ENCODE measurements at places on chromosomes 2 and 18.

- no peak for DNase-seq
Observed at GRCh38 chr2:199485732-199486335, 28.1 kb upstream of the SATB2 start.

GRCh38 chr2:119469661-119470297 lies 38.1 kb downstream of the TMEM37 start:
- DNase-seq: no peak

DNA sequence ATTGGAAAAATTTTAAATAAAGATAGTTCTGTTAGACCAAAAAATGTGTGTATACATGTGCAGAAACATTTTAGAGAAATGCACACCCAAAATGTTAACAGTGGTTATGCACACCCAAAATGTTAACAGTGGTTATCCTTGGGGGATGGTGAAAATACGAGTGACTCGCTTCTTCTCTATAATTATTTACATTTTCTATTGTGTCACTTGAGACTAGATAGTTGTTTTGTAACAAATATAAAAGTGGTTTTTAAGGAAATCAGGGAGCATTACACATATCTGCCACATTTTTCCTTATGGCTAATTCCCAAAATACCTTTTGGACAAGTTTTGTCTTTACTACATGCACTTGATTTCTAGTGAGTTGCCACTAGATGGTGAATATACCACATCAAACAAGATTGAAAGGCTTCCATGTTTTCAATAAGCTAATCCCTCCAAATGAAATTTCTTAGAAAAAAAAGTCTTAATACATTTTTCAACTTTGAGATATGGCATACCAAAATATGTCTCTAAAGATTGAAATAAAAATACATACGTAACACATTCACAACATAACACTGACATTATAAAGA lies 9.0 kb upstream of the HIBCH start:
- no peak for DNase-seq

- no peak for DNase-seq
Observed at GRCh38 chr2:68716604-68717304, 17.9 kb upstream of the ARHGAP25 start.

DNA sequence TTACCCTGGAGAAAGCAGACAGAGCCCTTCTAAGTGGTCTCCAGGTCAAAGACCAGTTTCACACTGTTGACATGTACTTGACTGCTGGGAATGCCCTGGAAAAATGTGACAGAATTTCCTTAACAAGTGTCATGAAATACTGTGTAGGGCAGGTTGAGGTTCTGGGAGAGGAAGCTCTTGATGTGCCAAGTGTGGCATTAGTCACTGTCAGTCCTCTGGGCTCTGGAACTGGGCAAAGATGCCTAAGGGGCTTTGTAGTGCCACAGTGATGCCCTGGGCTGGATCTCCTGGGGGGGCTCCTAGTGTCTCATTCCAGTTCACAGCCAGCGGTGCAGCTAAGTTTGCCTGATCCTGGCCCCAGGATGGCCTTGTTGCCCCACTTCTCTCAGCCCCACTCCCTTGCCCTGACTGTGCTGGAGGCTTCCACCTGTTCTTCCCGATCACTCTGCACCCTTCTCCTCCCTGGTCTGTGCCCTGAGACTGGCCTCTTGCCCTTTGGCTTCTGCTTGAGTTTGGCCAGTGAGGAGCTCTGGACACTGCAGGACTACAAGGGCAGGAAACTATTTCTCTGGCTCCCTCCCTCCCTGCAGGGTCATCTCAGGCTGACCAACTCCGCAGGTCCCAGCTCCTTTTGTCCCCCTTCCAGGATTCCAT lies 27.0 kb upstream of the FAM124B start:
- no peak for DNase-seq

- DNase-seq: no peak
Observed at GRCh38 chr2:105739426-105739825, 5.3 kb upstream of the NCK2 start.

DNA sequence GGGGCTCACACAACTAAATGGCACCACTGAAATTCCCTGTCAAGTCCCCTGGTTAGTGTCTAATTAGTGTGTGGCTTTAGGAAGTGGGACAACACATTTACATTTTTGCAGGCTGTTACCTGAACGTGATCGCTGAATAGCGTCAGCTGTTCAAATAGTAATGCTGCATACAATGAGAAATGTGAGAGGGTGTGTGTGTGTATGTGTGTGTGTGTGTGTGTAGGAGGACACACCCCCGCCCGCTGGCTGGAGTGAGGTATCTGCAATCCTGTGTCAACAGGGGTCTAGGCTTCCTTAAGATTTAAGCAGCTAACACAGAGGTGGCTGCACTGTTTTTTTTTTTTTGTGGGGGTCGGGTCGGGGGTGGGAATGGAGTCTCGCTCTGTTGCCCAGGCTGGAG lies 4.8 kb upstream of the LYPD6B start:
- no peak for DNase-seq

GRCh38 chr2:10623776-10624175 lies 66.0 kb downstream of the NOL10 start:
- no peak for DNase-seq

DNA sequence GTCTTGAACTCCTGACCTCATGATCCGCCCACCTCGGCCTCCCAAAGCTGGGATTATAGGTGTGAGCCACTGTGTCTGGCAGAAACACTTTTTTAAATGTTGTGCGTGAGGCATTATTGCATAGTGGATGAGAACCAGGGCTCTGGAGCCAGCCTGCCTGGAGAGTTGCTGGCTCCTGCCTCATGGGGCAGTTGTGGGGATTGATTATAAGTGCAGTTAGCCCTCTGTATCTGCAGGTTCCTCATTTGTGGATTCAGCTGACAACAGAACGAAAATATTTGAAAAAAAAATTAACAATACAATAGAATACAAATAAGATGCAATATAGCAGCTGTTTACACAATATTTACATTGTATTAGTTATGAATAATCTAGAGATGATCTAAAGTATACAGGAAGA lies 129.4 kb upstream of the EML6 start:
- no peak for DNase-seq

DNA sequence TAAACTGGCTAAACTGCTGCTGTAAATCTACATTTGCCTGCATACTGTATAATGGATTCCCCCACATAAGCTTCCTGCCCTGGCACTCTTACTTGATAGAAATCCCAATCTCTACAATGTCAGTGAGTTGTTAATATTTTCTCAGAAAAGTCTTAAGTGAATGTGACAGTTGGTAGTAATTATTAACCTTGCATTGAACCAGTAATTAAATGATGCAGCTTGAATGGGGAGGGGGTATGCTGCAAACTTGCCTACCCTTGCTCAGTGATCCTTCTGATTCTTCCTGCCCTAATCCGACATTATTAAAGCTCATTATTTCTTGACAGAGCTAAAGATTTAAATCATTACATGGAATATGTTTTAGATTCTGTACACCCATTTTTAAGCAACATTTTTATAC lies 119.0 kb upstream of the CDH7 start:
- DNase-seq: no peak
